ENCODE measurements at places on chromosomes 16 and 17.

DNA sequence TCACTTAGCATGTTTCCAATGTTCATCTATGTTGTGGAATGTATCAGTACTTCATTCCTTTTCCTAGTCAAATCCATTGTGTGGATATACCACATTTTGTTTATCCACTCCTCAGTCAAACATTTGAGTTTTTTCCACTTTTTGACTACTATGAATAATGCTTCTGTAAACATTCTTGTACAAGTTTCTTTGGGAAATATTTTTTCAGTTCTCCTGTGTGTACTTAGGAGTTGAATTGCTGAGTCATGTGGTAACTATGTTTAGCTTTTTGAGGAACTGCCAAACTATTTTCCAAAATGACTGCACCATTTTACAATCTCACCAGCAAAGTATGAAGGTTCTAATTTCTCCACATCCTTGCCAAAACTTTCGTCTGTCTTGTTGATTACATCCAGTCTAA lies 223.7 kb upstream of the AXIN2 start:
- DNase-seq = no peak

GRCh38 chr17:31549121-31549524 lies 157.6 kb downstream of the RAB11FIP4 start:
- DNase-seq = peak; percentile 57

DNA sequence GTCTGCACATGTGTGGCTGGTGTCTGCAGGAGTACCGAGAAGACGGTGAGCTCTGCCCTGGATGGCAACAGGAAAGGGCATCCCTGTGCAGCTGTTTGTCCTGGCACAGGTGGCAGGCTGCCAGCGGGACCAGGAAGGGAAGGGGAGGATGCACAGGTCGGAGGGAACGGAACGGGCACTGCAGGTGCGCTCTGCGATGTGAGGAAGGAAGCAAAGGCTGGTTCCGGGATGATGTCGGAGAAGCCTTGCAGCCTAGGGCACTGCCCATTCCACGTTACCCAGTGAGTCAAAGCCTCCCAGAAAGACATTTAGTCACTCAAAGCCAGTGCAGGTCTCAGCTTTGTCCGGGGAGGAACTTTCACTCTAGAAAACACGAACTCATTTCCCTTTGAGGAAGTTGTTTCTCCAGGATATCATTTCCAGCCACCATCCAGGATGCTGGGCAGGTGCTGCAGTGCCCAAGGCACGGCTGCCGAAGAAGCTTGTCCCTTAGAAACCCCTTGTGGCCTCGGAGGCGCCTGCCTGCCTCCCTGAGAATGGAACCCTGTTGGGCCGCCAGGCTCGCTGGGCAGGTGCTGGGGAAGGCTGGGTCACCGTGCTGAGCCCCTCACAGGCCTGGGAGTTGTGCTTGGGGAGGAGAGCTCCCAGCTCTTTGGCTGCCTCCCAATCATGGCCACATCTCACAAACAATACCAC lies 4.5 kb upstream of the TMEM235 start:
- DNase-seq = no peak

- peak; percentile 14 for DNase-seq
These were observed 10.4 kb upstream of the CUEDC1 start for GRCh38 chr17:57965521-57966160.

DNA sequence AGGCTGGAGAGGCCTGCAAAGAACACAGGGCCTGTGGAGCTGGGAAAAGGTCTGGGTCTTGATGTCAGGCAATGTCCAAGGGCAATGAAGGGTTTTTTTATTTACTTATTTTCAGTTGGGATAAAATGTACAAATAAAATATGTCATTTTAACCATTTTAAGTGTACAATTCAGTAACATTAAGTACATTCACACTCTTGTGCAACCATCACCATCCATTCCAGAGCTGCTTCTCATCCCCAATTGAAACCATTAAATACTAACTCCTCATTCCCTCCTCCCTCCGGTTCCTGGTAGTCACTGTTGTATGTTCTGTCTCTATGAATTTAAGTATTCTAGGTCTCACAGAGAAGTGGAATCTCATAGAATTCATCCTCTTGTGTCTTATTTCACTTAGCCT lies 444.7 kb downstream of the HS3ST3B1 start:
- no peak for DNase-seq

GRCh38 chr17:10815319-10815718 lies 11.4 kb upstream of the TMEM238L start:
- no peak for DNase-seq
